Globus pallidus (tissue), 1 donor: ENCODE measurements at places on chromosomes 5 and 9.

GRCh38 chr9:10059044-10059443 lies 553.8 kb downstream of the PTPRD start:
- DNase-seq, result no peak

DNA sequence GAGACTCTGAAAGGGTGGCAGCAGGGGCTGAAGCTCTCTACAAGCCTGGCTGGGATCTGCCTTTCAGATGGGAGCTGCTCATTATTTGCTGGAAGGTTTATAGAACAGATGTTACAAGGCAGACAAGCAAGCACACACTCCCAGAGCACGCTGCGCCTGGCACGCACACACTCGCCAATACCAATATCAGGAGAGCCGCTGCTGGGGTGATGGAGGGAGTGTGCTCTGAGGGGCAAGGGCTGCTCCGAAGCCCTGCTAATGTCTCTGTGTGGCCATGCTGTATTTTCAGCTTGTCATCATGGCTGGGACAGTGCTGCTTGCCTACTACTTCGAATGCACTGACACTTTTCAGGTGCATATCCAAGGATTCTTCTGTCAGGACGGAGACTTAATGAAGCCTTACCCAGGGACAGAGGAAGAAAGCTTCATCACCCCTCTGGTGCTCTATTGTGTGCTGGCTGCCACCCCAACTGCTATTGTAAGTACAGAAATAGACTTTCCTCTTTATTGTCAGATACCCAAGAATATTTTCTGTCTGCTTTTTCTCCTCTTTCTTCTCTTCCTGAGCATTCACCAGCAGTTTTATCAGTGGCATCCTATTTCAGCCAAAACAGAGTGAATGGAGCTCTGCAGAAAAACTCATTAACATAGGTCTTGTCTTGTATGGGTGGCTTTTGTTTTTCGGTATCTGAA lies 115.1 kb downstream of the BAAT start:
- peak; percentile 70 for DNase-seq

DNA sequence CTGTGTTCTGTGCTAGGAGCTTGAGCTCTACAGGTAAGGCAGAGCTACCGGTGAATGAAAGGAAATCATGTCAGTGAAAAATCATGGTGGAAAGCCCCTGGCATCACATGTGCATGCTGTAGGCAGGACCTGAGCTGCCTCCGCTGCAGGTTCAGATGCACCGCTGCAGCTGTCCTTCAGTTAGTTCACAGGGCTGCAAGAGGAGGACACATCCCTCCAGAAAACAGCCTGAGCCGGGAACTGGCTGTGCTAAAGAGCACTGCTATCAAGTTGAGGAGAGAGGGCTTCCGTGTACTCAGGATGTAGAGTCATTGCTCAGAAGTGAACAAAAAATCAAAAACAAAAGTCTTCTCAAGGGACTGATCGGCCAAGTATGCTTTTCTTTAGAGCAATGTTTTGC lies 138.6 kb downstream of the ERCC6L2 start:
- DNase-seq, result no peak

- no peak for DNase-seq
These were observed 24.8 kb upstream of the OBP2B start for GRCh38 chr9:133233681-133234432.

- DNase-seq, result peak; percentile 90
These were observed 6.1 kb upstream of the DPM2 start for GRCh38 chr9:127943731-127944144.

DNA sequence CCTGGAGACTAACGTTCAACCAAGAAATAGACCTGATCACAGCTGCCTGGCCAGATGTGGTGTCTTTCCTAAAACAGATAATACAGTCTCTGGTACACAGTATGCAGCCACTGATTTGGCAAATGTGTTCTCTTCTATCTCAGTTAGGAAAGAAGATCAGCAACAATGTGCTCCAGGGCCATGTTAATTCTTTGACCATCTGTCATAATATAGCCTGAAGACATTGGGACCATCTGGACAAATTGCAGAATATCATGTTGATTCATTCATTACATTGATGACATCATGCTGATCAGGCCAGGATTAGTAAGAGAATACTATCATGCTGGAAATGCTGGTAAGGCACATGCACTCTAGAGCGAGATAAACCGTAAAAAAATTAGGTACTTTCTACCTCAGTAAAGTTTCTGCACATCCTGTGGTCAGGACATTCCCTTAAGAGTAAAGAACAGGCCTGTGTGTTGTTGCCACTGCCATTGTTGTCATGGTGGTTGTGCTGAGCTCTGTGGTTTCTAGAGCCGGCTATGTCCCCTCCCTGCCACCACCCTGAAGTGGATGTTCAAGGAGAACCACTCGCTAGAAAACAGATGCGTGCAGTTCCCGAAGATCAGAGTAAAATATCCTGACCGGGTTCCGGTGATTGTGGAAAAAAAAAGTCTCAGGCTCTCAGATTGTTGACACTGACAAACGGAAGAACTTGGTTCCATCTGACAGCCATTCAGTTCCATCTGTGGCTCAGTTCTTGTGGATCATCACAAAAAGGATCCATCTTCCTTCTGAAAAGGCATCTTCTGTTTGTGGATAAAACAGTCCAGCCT lies 6.4 kb upstream of the JMY start:
- no peak for DNase-seq
